Thoracic aorta (tissue), 2 donors: ENCODE measurements at places on chromosomes 4 and X. TPM values are rescaled to one million over a fixed set of nuclear protein-coding genes. Genes with fewer than 3 reads are reported as not detected.

Gene RASSF6
- not detected for total RNA-seq

- no peak overlapping the region for H3K27ac ChIP-seq
- no peaks in the 10 kb centered on the region for H3K27me3 ChIP-seq
- H3K4me3 ChIP-seq = no peak overlapping the region
- peaks cover 16% of the 10 kb centered on the region for H3K4me1 ChIP-seq
- no peak for DNase-seq
- H3K36me3 ChIP-seq = no peaks in the 10 kb centered on the region
These were observed 4.1 kb downstream of the RASGEF1B start for GRCh38 chr4:81467672-81467964.

DNA sequence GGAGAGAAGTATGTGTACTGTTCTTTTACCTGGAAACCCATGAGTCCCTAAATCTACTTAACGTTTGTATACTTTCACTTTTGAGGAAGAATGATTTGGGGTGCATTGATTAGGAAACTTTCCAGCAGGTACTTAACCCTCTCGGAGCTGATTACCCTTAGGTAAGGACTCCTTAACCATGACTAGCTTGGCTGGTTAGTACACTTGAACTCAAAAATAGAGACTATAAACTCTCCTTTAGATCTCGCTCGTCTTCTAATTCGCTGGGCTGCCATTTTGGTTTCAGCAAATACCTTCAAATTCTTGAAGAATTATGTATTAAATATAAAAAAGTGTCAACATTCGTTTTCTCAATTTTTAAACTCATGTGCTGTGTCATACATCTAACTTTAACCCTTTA lies 2.0 kb downstream of the USP9X start:
- no peaks in the 10 kb centered on the region for H3K36me3 ChIP-seq
- H3K4me3 ChIP-seq = peak overlapping the region; percentile 81
- H3K27me3 ChIP-seq = no peaks in the 10 kb centered on the region
- peaks cover 9% of the 10 kb centered on the region for H3K4me1 ChIP-seq
- no peak overlapping the region for H3K27ac ChIP-seq

GRCh38 chr4:53189011-53189410 lies 176.8 kb downstream of the SCFD2 start:
- no peaks in the 10 kb centered on the region for H3K36me3 ChIP-seq
- peak overlapping the region; percentile 12 for H3K4me3 ChIP-seq
- no peaks in the 10 kb centered on the region for H3K27me3 ChIP-seq
- peak overlapping the region; percentile 78 for H3K27ac ChIP-seq
- H3K4me1 ChIP-seq = peaks cover 38% of the 10 kb centered on the region

- H3K27me3 ChIP-seq = no peaks in the 10 kb centered on the region
- H3K4me1 ChIP-seq = peaks cover 6% of the 10 kb centered on the region
- no peak overlapping the region for H3K27ac ChIP-seq
- no peak for DNase-seq
- H3K4me3 ChIP-seq = no peak overlapping the region
These were observed 3.5 kb upstream of the CDKL2 start for GRCh38 chr4:75633846-75634245.
